ENCODE measurements at places on chromosomes 13 and 19.

GRCh38 chr13:28728642-28729041, 9.9 kb upstream of the SLC46A3 start:
- DNase-seq, result no peak

DNA sequence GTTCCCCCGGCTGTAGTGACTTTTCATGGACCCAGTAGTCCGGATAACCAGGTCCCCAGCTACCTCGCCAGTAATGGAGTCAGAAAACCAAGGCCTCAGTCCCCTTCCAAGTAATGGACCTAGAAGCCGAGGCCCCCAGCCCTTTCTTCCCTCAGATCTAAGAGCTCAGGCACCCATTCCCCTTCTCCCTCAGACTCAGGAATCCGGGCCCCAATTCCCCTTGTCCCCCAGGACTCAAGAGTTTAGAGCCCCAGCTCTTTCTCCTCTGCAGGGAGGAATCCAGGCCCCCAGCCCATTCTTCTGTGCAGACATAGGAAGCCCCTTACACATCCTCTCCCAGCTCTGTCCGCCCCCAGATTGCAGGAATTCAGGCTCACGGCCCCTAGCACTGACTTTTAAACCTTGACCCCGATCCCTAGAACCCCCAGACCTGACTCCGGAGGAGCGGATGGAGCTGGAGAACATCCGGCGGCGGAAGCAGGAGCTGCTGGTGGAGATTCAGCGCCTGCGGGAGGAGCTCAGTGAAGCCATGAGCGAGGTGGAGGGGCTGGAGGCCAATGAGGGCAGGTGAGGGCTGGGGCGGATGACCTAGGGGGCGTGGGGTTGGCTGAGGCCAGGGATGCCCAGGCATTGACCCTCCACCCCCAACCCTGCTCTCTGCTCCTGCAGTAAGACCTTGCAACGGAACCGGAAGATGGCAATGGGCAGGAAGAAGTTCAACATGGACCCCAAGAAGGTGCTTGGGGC, 938 bp downstream of the CYTH2 start:
- no peak for DNase-seq

- DNase-seq, result no peak
These were observed 185.9 kb downstream of the NALCN start for GRCh38 chr13:101230271-101230890.

- DNase-seq, result no peak
These were observed 1418.5 kb downstream of the EFNB2 start for GRCh38 chr13:105116966-105117365.

GRCh38 chr13:29429286-29429900, 166.1 kb downstream of the SLC7A1 start:
- DNase-seq, result no peak

DNA sequence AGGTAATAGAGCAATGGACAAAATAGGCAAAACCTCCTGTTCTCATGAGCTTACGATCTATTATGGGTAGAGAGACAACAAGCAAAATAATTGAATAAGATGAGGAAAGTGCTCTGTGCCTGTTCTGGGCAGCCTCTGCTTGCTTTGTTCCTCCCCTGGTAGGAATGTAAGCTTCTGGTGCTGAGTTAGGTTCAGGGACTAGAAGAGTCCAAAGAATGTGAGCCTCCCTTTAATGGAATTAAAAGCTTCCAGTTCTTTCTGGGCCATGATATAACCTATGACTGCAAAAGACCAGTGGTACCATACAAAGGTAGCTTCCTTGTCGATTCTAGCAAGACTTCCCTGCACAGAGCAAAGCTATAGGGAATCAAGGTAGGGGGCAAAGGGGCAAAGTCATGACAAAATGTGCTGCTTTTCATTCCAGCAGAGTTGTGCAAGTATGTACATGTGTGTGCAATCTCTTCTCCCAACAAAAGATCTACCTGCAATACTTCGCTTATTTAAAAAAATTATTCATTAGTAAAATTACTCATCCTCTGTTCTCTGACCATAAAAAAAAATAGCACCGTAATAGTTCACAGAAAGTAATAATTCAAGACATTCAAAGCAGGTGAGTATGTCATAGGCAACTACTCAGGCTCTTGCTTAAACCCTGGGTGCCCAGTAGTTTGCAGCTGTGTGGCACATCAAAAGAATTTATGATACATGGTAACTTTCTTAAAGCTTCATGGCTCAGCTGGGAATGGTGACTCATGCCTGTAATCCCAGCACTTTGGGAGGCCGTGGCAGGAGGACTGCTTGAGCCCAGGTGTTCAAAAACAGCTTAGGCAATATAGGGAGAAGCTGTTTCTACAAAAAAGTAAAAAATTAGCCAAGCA, 21.4 kb downstream of the ACOD1 start:
- no peak for DNase-seq

DNA sequence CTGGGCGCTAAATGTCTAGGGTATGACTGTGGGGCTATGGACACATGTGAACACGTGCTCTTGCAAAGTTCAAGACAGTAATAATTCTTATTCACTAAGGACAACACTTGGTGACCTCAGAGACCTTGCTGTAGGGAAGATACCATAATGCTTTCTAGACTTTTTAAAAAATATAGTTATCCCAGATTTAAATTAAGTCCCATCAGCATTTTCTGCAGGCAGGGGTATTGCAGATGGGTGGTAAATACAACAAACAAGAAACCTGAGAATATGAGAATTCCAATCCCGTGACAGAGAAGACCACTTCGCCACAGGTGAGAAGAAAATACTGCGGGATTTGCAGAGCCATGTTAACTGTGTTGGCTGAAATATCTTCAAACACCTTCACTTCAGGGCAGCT, 65.2 kb downstream of the SLC15A1 start:
- DNase-seq, result no peak

Data from mesenteric fat pad (tissue), 1 donor.